ENCODE measurements at places on chromosomes 3 and 15.

GRCh38 chr15:25946241-25946805 lies 83.2 kb upstream of the ATP10A start:
- DNase-seq, result no peak

GRCh38 chr3:188529228-188529627 lies 375.3 kb downstream of the LPP start:
- DNase-seq, result no peak

- DNase-seq, result peak; percentile 98
Measured at GRCh38 chr3:47475570-47476329, at the start of gene SCAP. Gene SCAP, minus strand, starts transcription at chr3:47475941. Its CDS starts 32,948 bp downstream, at chr3:47442993.

GRCh38 chr3:42562047-42562907 lies 19.5 kb downstream of the SEC22C start:
- DNase-seq, result no peak

GRCh38 chr3:142705198-142705597 lies 18.6 kb upstream of the TRPC1 start:
- no peak for DNase-seq

DNA sequence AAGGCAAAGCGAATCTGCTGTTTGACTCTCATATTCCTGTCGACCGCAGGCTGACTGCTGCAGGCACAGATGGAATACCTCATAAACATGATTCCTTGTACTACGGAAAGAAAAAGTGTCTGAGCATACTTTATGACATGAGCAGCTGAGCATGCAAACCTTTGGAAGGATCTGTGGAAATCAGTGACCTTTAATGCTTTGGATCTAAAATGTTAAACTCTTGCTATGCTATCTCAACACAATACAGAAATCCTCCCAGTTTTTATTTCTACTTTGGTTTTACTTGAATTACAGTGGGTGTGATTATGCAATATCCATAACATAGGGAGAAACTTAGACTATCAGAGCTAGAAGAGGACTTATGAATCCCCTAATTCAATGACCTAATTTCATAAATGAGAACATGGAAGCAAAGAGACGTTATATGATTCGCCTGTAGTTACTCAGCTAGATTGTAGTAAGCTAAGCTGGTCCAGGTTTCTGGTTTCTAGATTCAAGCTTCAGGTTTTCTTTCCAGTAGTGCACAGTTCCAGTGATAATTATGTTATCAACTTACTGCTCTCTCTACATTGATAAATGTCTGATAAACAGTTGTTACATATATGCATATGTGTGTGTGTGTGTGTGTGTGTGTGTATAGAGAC lies 127.6 kb upstream of the GBE1 start:
- DNase-seq, result no peak

DNA sequence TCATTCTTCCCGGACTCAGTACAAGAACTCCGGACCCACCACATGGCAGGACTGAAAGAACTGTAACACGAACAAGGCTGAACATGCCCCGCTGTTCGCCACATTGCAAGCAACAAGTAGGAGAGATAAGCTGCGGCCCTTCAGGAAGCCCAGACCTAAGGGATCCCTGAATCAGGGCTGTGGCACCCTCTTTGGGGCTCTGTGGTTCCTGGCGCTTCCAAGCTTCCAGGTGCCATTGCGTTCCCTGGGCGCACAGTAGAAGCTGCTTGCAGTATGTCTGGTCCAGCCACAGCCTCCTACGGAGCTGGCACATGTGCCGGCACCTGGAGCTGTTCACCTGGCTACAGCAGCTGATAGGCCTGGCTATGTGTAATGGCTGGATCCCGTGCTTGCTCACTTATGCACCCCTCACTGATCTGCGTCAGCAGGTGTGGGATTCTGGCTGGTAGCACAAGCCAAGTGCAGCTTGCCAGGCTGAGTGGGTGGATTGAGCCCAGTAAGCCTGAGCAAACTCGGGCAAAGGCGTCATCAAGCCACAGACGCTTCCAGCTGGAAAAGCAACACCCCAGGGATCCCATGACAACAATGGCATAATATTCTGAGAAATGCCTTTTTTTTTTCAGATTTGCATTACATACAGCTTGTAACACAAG lies 748.6 kb upstream of the GBE1 start:
- no peak for DNase-seq

DNA sequence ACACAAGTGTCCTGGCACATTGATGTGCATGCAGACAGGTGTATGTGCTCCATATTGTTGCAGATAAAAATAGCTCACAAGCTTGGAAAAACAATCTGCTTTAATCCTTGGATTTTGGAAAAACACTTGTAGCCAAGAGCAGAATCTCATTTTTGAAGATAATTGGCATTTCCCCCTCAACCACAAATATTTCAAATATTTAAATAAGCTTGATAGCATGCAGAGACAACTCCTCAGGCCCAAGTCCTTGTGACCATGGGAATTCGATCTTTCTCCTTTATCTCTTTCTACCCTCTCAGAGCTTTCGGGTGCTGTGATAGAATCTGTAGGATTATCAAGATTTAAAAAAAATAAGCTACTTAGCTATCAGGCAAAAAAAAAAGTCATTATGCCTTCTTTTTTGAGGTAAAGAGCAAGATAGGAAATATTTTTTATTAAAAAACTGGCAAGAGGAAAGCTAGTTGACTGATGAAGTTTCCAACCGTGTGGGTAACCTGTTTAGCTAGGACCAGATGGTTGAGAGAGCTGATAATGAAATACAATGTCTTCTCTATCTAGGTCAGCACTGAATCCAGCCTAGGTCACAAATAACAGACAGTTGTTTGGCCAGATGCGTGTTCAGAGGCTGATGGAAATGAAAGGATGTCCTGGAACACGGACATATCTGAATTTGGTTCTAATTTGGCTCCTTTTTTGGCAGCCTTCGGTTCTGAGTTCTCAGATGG lies 54.9 kb upstream of the SNRK start:
- peak; percentile 26 for DNase-seq

- no peak for DNase-seq
Measured at GRCh38 chr3:12953201-12953995, 112.0 kb upstream of the RPL32 start.

GRCh38 chr3:15977598-15978232 lies 179.9 kb upstream of the ANKRD28 start:
- DNase-seq, result peak; percentile 70

- no peak for DNase-seq
Measured at GRCh38 chr3:98977520-98977919, 76.0 kb upstream of the DCBLD2 start.

DNA sequence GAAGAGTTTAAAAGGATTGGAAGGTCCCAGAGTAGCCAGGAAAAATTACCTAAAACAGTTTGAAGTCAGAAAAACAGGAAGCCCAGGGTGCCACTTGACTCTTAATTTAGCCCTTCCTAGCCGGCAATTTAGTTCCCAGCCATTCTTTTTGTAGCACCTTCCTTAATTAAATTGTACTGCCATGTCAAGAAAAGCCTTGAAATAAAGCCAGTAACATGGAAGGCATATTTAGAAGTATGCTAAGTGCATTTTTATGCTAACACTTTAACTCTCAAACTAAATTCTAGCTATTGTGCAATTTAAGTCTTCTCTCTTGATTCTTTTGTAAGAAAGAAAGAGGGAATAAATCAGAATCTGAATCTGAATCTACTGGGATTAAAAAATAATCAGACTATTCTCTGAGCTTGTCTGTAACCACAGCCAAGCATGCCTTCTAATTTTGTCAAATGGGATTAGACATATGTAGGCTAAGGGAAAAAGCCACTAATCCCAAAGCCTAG lies 43.2 kb downstream of the MAP3K13 start:
- DNase-seq, result no peak

DNA sequence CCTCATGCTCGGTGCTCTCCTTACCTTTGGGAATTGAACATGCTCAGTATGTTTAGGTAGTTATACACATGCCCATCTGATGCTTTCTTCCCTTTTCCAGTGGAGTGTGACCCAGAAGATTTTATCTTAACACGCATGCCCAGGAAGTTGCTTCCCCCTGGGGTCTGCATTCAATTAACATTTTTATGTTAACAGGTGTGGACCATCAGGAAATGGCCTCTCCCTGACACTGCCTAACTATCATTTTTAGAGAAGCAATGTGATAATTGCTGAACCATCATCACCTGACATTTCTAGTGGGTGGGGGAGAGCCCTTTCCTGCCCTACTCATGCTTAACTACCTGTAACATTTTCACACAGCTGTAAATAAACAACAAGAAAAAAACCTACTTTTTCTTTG lies 55.1 kb upstream of the TGFBR2 start:
- no peak for DNase-seq

DNA sequence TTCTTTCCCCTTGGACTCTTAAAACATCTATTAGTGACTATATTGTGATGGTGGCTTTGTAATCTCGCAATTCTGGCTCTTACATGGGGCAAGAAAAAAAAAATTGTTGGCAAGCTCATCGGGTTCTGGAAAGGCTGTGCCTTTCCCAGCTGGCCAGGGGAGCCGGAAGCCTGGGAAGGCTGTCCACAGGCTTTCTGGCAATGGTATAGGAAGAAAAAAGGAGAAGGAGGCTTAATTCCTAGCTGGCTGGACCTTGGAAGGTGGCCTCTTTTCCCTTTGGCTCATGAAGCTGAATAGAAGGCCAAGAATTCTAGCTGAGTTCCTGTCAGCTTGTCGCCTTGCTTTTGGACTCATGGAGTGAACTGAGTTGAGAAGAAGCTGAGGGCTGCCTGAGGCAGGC lies 243.5 kb upstream of the SEMA6D start:
- no peak for DNase-seq

DNA sequence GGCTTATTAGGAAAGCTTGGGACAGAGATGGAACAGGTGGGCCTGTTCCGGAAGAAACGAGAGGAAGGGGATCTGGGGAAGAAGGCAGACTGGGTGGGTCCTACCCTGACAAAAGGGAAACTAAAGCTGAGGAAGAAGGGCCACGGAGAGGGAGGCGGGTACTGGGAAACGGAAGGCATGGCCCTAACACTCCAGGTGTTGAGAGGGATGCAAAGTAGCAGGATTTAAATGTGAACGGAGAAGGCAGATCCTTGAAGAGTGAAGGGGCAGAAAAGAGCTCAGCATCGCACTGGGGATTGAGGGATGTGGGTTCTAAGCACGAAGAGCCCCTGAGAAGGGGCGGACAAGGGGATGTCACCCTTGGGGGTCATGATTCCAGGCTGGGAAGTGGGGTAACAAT lies 735 bp downstream of the STIMATE start:
- no peak for DNase-seq

- DNase-seq, result no peak
Measured at GRCh38 chr3:34837848-34838741, 801.2 kb upstream of the ARPP21 start.

DNA sequence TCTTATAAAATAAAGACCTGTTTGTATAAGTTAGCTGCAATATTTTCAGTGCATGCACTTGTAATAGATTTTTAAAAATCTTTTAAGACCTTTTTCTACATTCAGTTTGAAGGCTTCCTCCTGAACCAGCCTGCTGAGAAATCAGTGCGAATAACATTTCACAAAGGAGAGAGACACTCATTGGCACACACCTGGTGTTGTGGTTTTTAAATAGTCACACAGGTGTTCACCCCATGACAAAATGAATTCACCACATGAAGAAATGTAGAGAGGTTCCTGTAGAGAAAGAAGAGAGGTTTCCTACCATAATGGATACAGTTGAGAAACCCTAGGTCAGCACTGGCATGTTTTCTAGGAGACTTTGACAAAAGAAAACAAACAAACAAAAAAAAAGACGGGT lies 237.3 kb downstream of the CNTN6 start:
- no peak for DNase-seq

- no peak for DNase-seq
Measured at GRCh38 chr3:72944696-72945095, 51.9 kb upstream of the PPP4R2 start.

GRCh38 chr15:31341496-31342195 lies 15.0 kb downstream of the KLF13 start:
- no peak for DNase-seq

- no peak for DNase-seq
Measured at GRCh38 chr3:155391104-155391503, 97.6 kb upstream of the STRIT1 start.

DNA sequence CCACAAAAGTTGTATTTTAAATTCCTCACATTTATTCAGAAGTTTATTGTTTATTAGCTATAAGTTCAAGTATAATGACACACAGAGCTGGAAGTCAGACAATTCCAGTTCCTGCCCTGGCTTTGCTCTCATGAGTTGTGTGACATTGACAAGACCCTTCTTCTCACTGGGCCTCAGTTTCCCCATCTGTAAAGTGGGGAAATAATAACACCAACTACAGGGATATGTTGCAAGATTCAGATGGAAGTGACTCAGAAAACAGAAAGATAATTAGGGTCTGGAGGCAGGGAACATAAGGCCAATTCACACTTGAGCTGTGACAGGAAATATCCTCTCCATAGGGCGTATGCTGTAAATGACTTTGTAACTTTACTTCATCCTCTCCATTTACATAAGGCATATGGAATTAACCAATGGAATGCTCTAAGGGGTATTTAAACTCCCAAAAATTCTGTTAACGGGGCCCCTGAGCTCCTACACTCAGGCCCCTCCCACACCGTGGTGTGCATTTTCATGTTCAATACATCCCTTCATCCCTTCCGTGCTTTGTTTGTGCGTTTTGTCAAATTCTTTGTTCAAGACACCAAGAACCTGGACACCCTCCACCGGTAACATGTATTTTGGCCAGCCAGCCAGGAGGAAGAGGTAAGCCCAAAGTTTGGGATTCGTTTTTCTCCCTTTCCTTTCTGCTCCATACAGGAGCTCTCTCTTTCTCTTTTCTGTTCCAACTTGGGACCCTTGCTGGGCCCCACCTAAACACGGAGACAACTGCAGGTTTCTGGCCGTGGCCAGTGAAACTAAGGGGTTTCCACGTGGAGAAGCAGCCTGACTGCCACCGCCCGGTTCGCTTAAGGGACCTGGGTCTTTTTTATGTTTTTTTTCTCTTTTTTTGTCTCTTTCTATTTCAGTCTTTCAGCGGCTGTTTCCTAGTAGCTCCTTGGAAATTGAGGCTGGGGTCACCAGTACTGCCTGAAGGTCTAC lies 16.9 kb downstream of the CYP11A1 start:
- DNase-seq, result no peak

GRCh38 chr3:64645243-64645642 lies 42.6 kb downstream of the ADAMTS9 start:
- no peak for DNase-seq

DNA sequence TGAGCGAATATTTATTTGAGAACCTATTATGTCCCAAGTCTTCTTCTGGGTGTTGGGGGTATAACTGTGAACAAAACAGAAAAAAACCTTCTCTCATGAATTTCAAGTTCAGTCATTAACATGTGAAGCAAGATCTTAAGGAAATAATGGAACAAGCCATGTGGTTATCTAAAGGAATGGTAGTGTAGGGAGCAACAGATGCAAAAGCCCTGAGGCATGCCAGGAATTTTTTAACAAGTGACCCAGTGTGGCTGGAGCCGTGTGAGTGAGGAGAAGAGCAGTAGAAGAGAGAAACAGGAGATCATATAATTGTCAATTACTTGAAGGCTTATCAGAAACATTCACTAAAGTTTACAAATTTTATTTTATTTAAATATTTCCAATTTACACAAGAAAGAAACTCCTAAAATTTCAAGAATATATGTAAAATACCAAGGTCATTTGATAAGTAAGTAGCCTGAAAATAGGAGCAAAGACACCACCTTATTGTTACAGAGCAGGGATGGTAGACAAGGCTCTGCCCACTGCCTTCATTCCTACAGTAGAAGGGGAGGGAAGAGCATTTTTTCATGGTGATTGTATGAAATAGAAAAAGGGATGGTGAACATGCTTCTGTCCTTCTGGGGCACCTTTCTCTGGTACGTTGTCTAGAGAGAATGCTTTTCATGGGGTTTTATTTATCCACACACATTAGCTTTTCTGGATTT lies 345.1 kb downstream of the PLOD2 start:
- no peak for DNase-seq

GRCh38 chr15:101480613-101481380 lies 8.7 kb downstream of the PCSK6 start:
- no peak for DNase-seq

- no peak for DNase-seq
Measured at GRCh38 chr15:52528564-52529340, at the start of gene MYO5A. Gene MYO5A, minus strand, starts transcription at chr15:52528880. Its CDS starts 74 bp downstream, at chr15:52528806.

Measured in esophagus muscularis mucosa (tissue), 4 donors.